CD4-positive, alpha-beta T cell treated with Interleukin-2 at 100 ng/mL for 4 hours (primary cell): ENCODE measurements at places on chromosomes 3 and 15.

DNA sequence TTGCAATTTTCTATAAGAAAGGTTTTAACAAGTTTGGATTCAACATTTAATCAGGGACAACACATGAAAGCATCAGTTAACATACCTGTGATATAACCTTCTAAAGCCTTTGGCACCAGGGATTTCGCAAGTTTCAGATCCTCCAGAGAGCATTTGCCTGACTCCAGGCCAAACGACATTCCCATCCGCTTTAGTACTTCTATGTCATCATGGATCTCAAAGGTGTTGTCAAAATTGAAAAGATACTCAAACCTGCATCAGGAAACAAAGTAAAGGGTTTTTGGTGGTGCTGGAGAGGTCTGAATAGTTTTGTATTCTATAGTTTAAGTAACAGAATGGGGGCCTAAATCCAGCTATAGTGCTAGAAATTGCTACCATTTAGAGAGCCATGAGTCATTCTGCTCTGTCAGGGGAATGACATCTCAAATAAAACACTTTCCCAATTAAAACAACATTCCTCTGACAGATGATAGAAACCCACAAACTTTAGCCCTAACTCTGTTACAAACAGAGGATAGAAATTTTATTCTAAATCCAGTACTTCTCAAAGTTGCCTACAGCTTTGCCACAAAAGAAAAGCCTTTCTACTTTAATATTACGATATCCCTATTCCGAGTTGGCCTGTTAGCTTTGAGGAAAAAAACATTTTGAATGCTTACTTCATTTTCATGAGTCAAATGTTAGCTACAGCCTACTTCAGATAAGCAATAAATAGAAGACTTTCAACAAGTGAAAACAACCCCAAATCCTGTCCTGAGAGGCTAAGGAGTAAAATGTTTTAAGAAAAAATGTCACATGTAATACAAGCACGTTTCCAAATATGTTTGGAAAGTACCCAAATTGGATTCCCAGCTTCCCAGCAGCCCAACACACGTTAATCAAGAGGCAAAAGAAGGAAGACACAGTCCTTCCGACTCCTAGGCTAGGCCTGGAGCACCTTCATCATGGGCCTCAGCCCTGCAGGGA is 83.4 kb downstream of the ATP1B3 start:
- DNase-seq: no peak

- no peak for DNase-seq
These were observed 194.6 kb downstream of the ADAMTSL3 start for GRCh38 chr15:83848315-83849050.

GRCh38 chr3:7695049-7695448 is 806.6 kb upstream of the LMCD1 start:
- DNase-seq: no peak

DNA sequence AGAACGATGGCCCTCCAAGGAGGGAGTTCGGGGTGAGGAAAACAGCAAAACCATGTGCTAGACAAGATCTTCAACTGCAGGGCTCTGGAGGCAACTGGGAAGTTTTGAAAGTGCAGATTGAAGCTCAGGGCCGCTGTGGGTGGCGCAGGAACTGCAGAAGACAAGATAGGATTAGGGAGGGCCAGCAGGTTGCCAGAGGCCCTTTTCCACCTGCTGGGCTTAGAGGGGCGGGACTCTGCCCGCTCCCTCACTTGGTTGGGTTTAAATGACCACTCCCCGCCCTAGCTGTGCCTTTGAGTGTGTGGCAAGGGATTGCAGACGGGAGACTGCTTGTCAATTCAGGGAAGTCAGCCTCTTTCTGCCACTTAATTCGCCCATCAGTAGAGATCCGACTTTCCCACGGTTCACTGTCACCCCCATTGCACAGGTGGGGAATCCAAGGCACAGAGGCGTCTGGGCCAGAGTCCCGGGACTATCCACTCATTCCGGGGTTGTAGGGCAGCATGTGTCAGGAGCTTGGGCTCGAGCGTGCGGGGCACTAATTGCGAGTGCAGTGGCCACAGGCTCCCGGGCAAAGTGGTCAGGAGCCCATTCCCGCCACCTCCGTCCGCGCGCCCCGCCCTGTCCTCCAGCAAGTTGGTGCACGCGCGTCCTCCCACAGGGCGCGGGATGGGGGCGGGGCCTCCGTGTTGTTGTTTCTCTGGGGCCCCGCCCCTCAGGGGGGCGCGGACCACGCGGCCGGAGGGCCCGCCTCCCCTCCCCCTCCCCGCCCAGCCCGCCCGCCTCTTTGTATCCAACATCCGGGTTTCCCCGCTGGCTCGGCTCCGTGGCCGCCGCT is at the start of gene ACVR2B:
ACVR2B (plus strand) TSS at position 816 of the 838 bp plus-strand sequence. CDS start 433 bp downstream, outside the sequence.
- DNase-seq: peak; percentile 66

DNA sequence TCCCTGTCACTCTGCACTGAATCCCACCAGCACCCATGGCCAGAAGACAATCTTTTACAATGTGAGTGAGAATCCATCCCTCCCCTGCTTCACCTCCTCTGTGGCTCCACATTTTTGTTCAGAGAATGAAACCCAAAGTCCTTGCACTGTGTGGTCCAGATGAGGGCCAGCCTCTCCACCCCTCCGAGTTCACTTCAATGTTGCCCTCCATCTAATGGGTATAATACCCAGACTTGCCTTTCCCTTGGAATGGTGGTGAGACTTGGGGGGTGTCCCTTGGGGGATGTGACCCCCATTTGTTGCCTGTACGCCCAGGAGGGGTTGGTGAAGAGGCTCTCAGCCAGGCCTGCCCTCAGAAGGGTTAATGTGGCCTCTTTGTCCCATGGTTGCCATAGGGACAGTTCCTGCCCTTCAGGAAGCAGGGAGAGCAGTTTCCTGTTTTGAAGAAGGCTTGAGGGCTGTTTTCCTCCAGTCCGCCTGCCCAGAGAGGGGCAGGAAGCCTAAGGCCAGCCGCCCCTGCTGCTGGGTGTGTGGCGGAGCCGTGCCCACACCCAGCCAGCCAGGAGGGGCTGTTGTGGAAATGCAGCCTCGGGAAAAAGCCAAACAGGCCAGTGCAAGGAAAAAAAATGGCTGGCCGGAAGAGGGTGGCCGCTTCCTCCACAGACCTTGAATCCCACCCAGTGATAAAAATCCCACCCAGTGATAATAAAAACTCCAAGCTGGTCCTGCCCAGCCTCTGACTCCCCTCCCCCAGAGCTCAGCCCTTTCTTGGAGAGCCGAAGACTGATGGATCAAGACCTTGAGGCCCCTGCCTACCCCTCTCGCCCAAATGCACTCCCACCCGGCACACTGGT is 14.6 kb upstream of the FGD5 start:
- no peak for DNase-seq

- no peak for DNase-seq
These were observed 42.5 kb upstream of the ANKRD34C start for GRCh38 chr15:79240036-79240435.

DNA sequence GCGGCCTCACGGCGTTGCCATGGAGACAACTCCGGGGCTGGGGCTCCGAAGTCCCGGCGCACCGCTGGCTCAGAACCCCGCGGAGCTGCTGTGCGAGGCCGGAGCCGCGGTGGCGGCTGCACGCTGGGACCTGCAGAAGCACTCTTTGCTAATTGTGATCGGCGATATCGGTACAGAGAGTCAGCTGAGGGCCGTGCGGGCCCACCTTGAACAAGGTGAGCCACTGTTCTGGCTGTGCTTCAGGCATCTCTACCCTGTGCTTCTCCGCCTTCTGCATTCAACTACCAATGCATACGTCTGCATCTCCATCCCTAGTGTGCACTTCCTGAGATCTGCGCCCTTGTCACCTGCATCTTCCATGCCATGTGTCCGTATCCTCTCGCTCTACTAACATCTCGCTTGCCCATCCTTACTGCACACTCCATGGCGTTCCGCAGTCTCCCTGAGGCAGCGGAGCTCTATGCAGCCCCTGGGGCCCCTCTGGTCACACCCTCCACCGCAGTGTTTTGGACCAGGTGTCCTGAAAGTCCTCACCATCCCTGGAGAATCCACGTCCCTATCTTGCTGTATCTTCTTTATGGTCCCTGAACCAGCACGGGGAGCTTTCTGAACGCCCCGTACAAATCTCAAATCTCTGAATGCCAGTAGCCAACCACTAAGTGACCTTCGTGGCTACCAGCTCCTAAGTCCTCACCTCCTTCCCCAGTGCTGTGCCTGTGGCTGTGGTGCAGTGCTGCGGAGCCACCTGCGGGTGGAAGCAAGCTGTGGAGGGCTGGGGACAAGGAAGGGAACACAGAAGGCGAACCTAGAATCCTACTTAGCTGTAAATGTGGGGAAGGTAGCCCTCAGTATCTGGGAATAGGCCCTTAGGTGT is 6.2 kb upstream of the MAP1A start:
- DNase-seq: no peak

- DNase-seq: peak; percentile 46
These were observed 907 bp downstream of the TATDN2 start for GRCh38 chr3:10248984-10249748.

DNA sequence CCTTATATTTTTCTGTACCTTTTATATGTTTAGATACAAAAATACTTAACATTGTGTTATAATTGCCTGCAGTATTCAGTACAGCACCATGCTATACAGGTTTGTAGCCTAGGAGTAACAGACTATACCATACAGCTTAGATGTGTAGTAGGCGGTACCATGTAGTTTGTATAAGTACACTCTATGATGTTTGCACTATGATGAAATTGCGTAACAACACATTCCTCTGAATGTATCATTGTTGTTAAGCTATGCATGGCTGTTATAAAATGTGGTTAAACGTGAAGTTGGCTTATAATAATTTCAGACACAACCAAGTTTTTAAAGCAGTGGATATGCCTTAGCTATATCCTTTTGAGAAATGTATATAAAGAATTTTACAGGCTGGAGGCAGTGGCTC is 328.3 kb downstream of the PLCL2 start:
- DNase-seq: no peak

- DNase-seq: no peak
These were observed 112.1 kb downstream of the CMSS1 start for GRCh38 chr3:99929745-99930139.

GRCh38 chr3:134615743-134616142 is 35.1 kb downstream of the KY start:
- no peak for DNase-seq

DNA sequence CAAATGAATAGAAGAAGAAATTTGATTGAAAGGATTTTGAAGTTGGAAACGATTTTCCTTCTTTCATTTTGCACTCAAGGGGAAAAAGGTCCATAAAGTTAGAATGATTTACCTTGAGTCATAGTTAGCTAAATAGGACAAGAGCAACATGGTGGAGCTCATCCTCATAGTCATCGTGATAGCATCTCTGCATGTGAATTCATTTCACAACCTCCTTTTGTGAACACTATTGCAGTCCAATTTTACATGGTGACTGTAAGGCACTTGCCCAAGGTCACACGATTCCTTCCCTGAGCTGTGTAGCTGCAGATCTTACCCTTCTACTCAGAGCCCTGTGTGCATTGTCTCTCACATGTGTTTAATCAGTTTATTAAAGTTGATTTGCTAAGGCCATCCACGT is 359.8 kb upstream of the C2CD4B start:
- no peak for DNase-seq

- DNase-seq: peak; percentile 16
These were observed 995 bp downstream of the CHST14 start for GRCh38 chr15:40471808-40472150.

- no peak for DNase-seq
These were observed 169.7 kb upstream of the BFSP2 start for GRCh38 chr3:133230195-133230594.

GRCh38 chr15:27201425-27201824 is 230.4 kb downstream of the GABRG3 start:
- DNase-seq: no peak

- no peak for DNase-seq
These were observed 3.7 kb upstream of the SYNPR start for GRCh38 chr3:63274359-63274758.

DNA sequence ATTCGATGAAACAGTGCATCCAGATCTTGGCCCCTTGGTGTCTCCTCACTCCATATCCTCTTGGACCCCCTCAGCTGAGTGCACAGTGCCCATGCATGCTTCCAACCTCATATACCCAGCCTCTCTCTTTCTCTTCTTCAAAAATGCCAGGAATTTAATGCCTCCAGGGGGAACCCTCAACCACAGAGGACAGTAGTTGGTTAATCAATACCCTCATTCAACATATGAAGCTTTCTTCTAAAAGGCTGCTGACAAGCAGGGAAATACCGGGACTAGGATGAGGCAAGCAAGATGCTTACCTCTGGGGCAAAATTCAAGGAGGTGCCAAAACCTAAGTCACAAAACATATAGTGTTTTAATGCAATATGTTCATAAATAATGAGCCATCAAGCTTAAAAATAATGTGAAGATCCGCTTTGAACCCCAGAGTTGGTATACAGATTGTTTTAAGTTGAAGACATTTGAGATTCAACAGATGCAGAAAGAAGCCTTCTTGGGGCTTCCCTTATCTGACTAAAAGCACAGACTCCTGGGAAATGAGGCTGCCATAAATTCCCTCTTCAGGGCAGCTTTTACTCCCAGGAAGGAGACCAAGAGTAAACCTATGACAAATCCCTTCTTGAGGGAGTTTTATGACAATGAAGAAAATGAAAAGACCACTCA is 48.2 kb upstream of the FHIT start:
- DNase-seq: no peak

- no peak for DNase-seq
These were observed 18.3 kb downstream of the MAGEL2 start for GRCh38 chr15:23629234-23629805.

DNA sequence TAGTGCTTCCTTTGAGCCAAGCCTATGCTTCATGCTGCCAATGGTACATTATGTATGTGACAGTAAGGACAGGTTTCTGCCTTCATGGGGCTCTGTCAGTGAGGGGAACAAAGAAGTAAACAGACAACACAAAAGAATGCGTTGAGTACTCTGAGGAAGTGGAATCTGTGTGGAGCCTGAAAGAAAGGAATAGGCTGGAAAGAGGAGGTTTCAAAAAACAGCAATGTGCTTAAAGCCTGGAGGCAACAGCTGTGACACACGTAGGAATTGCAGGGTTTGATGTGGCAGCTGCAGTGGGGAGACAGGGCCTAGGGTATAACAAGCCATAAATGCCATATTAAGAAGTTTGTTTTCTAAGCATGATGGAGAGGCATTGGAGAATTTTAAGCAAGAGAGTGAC is 316.7 kb downstream of the CLSTN2 start:
- DNase-seq: no peak

- no peak for DNase-seq
These were observed 45.5 kb downstream of the RFTN1 start for GRCh38 chr3:16468002-16468335.

DNA sequence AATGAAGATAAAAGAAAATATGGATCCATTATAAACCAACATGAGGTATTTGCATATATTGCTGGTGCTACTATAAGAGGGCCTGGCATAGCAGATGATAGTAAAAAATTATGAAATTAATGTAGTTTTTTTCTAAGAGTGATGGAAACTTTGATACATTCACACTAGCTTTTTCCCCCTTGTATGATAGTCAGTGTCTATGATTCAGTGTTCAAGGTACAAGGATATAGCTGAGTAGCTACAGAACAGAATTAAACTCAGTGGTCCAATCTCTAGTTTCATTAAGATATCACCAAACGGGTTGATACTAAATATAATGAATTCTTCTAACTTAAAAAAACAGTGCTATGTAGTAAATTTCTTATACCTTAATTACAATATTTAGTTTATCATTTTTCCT is 49.9 kb upstream of the XRN1 start:
- DNase-seq: no peak
